Stimulated activated CD8-positive, alpha-beta memory T cell treated with anti-CD3 and anti-CD28 coated beads, Interleukin-15, amount 100 ng/mL, for 4 hours (primary cell): ENCODE measurements at places on chromosomes 6 and 20.

DNA sequence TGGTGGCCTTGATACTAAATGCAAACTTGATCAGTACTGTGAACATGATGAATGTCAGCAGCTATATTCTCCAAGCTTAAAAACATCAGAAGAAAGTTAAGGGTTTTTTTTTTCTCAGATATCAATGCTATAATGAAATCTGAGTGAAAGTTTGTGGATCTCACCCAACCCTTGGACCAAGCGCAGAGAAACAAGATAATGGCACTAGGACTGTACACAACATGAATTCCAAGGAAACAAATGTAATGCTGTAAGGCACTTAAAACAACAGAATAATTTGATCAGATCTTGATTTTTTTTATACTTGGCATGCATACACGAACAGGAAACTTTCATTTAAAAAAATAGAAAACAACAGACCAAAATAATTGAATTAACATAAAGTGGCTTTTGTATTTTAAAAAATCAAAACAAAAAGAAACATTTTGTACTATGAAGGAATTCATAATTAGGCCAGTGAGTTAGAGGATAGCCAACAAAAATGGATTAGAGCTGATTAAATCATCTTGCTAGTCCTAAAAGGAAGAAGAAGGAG, 1154.0 kb upstream of the EYS start:
- DNase-seq, result no peak

DNA sequence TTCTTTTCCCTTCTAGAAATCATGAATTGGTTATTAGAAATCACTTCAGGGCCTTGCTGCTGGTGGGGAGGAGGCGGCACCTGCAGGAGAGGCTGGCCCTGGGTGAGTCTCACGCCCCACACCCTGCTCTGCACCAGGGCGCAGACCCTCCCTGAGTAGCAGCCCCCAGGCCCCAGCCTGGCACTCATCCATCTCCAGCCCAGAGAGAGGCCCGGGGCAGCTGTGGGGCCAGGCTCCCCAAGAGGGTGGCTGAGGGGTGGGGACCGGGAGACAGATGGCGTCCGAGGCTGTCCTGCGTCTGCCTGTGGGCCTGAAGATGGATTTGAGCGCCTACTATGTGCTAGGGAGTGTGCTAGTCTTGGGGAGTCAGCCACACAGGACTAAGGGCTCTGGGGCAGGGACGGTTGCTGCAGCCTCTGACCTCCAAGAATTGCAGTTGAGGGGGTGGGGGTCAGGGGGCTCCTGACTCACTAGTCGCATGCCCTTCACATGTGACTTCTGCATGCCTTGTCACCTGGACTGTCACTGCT, 59.6 kb upstream of the GATA5 start:
- DNase-seq, result no peak

DNA sequence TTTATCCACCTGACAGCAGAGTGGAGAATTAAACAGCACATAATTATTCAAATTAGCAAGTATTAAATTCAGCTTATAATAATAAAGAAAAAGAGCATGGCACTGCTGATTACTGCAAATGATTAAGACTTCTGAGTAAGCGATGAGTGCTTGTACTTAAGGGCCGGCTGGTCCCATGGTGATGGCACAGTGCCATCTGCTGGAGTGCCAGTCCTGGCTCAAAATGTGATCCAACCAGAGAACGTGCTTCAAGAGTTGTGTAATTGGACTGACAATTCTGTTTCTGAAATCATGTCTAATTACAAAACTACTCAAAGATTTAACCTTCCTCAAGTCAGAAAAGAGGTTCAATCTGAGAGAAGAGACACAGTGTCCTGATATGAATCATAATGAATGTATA, 181.6 kb upstream of the RGS17 start:
- no peak for DNase-seq

- no peak for DNase-seq
Measured at GRCh38 chr6:15389084-15389764, 143.4 kb downstream of the JARID2 start.

- DNase-seq, result no peak
Measured at GRCh38 chr6:149357726-149358538, 40.4 kb downstream of the TAB2 start.

- no peak for DNase-seq
Measured at GRCh38 chr6:31569861-31570536, 2.1 kb upstream of the LTA start.

DNA sequence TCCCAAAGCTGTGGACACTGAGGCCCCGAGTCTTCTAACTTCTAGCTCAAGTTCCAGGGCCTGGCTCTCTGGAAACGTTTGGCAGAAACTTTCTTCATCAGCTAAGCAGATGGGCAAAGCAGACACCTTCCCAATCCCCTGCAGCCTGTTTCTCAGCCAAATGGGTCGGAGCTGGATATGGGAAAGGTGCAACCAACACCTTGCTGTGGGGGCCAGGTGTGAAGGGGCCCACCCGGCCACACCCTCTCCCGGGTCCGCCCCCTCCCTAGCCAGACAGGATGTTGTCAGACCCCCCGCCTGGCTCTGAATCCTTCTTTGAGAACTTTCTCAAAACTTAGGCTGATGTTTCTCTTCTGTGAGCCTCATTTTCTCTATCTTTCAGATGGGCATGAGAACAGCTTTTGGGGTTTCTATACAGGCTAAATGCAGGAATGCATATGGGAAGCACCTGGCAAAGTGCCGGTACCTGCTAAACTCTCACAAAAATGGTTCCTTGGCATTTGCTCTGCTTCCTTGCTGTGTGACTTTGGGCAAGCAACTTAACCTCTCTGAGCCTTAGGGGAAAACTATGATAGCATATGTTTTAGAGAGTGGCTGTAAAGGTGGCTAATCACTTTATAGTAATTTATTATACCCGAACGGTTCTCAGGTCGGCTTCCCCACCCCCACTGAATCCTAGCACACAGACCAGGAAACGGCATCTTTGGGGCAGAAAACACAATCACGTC, 1.8 kb downstream of the SNAI1 start:
- no peak for DNase-seq

- no peak for DNase-seq
Measured at GRCh38 chr6:114040871-114041270, 69.9 kb upstream of the HDAC2 start.

- no peak for DNase-seq
Measured at GRCh38 chr20:44002861-44003260, 88.2 kb downstream of the TOX2 start.

- DNase-seq, result no peak
Measured at GRCh38 chr6:77092971-77093370, 370.3 kb downstream of the HTR1B start.

GRCh38 chr20:58071991-58072390, 156.5 kb downstream of the ANKRD60 start:
- DNase-seq, result no peak

- no peak for DNase-seq
Measured at GRCh38 chr6:3442431-3443220, 14.2 kb downstream of the SLC22A23 start.

DNA sequence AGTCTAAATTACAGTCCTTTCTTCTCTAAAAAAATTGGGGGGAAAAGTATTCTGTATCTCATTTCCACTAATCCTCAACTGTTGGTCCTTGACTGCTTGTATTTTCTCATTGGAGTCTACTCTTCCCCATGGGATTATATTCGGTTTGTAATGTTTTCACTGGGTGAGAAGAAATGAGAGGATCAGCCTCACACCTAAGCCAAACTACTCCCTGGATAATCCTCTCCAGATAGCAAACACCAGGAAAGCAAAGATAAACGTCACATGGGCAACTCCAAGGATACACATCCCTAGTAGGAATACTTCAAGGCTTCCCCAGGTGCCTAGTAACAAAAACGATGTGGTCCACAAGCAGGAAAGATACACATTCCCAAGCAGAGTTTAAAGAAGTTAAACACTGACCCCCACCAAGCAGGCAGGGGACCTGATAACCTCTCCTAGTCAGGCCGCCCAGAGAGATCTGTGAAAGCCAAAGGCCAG, 53.9 kb upstream of the SOX4 start:
- no peak for DNase-seq

GRCh38 chr6:83970582-83970981, 63.0 kb upstream of the MRAP2 start:
- no peak for DNase-seq

DNA sequence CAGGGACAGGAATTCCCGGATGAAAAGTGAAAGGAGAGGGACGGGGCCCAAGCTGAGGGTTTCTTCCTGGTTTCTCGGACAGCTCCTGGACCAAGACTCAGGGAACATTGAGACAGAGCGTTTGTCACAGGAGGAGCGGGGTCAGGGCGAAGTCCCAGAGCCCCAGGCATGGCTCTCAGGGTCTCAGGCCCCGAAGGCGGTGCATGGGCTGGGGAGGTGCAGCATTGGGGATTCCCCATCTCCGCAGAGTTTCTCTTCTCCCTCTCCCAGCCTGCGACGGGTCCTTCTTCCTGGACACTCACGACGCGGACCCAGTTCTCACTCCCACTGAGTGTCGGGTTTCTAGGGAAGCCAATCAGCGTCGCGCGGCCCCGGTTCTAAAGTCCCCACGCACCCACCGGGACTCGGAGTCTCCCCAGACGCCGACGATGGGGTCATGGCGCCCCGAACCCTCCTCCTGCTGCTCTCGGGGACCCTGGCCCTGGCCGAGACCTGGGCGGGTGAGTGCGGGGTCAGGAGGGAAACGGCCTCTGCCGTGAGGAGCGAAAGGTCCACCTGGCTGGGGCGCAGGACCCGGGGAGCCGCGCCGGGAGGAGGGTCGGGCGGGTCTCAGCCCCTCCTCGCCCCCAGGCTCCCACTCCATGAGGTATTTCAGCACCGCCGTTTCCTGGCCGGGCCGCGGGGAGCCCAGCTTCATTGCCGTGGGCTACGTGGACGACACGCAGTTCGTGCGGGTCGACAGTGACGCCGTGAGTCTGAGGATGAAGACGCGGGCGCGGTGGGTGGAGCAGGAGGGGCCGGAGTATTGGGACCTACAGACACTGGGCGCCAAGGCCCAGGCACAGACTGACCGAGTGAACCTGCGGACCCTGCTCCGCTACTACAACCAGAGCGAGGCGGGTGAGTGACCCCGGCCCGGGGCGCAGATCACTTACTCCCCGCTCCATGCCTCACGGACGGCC, 54.6 kb upstream of the POLR1H start:
- no peak for DNase-seq

DNA sequence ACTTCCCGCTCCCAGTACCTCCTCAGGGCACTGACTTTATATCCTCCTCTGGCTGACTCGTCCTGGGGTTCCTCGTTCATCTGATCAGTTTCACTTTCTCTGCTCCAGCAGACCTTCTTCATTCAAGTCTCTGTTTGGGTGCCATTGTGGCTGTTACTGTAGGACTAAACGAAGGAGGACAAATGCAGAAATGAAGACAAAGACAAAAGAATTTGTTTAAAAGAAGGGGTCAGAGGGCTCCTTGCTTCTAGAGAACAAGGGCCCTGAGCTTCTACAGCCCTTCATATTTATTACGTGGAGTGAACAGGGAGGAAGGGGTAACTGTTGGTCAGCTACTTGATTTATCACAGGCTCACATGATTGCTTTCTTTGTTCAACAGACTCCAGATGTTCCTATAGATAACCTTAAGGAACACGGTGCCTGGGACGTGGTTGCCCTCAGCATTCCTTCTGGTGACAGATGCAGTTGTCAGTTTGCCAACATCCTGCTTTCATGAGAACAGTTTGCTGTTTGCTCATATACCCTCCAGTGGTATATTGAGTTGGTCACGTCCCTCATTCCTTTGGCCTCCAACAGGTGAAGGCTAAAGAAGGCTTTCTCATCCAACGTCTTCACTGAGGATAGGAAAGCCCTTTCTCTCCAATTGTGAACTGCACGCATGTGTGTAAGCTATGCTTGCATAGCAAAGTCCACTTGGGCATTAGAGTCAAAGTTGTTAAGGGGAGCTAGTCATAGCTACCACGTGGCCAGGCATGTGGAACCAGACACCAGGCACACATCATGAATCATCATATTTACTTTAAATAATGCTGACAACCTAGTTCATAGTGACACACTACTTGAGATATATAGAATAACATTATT, 69.1 kb upstream of the BTN3A2 start:
- DNase-seq, result no peak

DNA sequence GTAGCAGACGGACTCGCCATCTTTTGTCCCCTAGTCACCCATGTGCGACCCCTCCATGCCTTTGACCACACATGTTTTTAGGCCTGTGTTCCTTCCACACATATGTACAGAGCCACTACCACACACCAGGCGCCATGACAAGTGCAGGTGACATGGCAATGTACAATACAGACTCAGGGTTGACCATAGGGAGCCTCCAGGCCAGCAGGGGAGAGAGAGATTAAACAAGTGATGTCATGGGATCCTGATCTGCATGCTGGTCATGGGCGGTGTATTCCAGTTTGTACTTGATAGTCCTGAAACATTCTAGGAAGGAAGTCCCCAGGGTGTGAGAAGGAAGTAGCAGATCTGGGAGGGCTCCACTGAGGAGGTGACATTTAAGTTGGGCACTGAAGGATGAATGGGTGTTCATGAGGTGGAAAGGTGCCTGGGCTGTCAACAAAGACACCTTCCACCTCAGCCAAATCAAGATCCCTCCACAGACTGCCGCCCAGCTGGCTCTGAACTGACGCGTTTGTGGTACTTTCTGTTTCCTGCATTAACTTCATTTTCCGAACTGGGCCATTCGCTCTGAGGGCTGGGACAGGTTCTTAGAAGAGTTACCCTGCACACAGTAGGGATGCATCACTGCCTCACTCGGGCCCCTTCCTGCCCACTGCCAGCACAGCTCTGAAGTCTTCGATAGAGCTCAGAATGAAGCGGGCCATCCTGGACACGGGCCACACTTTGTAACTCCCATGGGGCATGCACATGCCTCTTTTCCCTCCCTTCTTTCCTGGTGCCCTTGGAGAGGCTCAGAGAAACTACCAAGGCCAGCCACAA, 94.0 kb downstream of the NOL4L start:
- DNase-seq, result no peak

- DNase-seq, result no peak
Measured at GRCh38 chr20:36074983-36075382, 79.6 kb upstream of the EPB41L1 start.

- DNase-seq, result no peak
Measured at GRCh38 chr6:147194652-147195411, 9.4 kb upstream of the STXBP5 start.

GRCh38 chr20:20034486-20034885, 17.3 kb downstream of the NAA20 start:
- DNase-seq, result no peak

DNA sequence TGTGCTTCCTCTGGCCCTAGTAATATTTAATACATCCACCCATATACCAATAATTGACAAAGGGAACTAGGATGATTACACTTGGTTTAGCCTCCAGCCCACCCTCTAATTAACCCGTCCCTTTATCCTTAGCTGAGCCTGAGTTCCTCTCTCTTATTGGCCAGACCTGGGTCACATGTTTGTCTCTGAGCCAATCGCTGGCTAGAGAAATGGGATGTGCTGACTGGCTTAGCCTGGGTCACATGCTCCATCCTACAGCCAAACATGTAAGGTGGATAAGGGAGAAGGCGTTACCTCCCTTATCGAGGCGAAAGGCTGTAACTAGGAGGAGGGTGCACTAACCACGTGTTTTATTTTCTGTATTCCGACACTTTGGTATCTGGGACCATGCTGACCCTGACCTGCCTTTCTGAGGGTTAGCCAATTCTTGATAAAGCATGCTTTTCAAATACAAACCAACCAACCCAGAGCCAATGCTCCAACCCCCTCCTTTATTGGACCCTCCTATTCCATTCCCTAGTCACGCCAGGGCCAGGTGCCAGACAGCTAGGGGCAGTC, 262.7 kb downstream of the PREX1 start:
- DNase-seq, result no peak

GRCh38 chr6:34509782-34510181, 43.9 kb downstream of the PACSIN1 start:
- DNase-seq, result no peak

GRCh38 chr6:26330859-26331217, 34.2 kb upstream of the BTN3A2 start:
- DNase-seq, result no peak

GRCh38 chr6:24205020-24205492, 79.0 kb downstream of the NRSN1 start:
- no peak for DNase-seq
